OCI-M1 (cell line): ENCODE measurements at places on chromosomes 4 and X.

DNA sequence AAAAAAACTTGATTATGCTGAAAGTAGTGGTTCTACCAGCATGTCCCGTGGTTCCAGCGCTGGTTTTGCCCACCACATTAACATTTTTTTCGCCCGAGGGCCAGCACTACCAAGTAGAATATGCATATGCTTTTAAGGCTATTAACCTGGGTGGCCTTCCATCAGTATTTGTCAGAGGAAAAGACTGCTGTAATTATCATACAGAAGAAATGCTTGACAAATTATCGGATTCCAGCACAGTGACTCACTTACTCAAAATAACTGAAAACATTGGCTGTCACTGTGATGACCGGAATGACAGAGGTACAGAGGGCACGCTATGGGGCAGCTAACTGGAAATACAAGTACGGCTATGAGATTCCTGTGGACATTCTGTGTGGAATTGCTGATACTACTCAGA, 34.6 kb downstream of the PRPS2 start:
- no peak for DNase-seq

DNA sequence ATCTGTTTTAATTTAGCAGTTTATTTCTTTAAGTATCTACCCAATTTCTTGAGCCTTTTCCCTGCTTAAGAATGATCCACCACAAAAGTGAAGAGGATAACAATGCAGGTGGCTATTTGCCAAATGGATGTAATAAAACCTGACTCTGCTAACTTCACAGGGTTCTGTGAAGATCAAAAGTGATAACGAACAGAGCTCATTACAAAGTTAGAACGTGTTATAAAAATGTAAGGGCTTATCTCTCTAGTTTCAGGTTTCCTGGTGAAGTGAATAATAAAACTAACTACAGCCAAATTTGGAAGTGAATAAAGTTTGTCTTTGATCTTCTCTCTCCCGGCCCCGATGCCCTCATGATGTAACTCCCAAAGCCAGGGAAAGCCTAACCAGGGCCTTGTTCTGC, 497.9 kb downstream of the SMARCA1 start:
- DNase-seq: no peak

DNA sequence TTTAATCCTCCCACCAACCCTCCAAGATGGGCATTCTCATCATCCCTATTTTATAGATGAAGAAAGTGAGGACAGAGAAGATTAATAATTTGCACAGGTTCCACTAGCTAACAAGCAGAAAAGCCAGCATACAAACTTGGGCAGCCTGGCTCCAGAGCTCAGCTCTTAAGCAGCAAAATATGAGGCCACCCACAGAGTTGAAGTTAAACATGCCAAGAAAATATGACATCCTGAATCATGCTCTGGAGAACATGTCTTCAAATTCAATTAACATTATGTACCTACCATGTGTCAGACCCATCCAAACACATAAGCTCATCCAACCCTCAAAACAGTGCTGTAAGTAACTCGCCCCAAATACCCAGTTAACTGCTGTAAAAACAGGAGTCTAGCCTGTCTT, 33.9 kb downstream of the USP46 start:
- DNase-seq: no peak

DNA sequence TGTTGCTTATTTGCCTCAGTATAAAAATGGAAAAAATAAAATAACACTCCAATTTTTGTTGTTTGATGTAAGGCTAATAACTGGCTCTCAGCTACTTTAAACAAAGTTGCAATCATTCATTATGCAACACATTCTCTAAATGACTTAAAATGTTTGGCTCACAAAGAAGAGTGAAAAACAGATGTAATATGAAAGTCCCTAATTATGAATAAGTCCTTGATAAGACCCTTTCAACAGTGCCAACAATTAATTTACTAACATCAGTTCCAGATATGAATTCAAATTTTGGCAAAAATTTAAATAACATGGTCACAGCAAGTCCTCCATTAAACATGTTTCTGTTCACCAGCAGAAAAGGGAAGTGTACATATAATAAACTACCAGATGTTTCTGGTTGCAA, 69.8 kb downstream of the PAPSS1 start:
- DNase-seq: no peak

- no peak for DNase-seq
Measured at GRCh38 chrX:13198056-13198761, 121.6 kb downstream of the ATXN3L start.

DNA sequence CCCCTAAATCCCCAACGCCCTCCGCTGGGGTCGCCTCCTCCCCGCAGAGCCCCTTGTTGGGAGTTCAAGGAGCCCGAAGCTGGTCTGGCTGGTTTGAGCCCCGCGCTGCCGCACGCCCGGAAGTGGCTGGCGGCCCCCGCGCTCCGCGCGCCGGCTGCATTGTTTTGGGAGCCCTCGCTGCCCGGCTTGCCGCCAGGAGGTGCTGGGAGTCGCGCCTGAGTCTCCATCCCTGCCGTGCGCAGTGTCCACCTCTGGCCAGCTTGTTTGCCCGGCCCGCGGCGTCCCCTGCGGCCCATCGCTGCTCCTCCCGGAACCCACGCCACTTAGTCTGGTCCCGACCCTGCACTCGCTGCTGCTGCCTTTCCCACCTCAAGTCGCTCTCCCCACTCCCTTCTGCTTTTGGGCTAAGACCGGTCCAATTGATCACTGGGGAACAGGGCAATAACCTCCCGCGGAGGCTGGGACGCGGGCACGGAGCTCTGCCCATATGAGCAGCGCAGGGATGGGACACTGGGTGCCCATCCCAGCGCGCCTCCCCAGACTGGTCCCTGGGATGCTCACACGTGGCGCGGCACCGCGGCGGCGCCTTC, 2.2 kb upstream of the SFRP2 start:
- no peak for DNase-seq

- DNase-seq: no peak
Measured at GRCh38 chr4:94934864-94935263, 177.1 kb downstream of the BMPR1B start.

- DNase-seq: peak; percentile 18
Measured at GRCh38 chr4:169033660-169034059, 23.6 kb upstream of the CBR4 start.

- no peak for DNase-seq
Measured at GRCh38 chr4:13892739-13893105, 265.2 kb upstream of the BOD1L1 start.

DNA sequence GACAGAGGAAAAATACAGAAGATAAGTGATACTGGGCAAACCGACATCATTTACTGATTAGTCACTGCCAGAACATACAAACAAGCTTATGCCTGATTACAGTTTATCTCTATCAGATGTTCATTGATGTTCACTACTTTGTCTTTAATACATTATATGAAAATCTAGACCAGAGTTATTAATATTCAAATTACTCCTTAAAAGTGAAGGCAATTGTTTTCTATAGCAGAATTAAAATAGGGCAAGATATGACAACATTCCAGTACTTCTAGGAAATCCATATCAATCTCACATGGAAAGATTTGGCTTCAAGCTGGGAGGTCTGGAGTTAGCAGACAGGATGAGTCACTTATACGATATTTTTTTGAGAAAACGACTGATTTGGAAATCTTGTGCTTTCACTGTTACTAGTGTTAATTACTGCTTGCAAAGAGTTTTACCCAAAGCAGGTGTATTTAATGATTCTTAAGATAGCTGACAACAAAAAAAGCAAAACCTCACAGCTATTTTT, 31.8 kb downstream of the HPGD start:
- peak; percentile 58 for DNase-seq

DNA sequence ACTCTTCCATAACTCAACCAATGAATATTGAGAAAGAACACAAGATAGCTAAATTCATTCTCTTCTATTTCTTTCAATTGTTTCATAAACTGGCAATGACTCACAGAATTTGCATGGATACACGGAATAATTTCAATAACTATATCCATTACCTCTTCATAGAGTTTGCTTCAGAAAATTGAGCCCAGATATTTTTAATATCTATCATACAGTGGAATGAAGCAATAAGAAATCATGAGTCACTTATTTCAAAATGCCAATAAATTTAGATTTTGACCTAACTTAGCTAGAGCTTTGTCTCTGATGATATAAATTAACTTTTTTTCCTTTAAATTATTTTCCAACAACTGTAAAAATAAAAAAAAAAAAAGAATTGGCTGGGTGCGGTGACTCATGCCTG, 22.2 kb upstream of the MANBA start:
- DNase-seq: no peak

DNA sequence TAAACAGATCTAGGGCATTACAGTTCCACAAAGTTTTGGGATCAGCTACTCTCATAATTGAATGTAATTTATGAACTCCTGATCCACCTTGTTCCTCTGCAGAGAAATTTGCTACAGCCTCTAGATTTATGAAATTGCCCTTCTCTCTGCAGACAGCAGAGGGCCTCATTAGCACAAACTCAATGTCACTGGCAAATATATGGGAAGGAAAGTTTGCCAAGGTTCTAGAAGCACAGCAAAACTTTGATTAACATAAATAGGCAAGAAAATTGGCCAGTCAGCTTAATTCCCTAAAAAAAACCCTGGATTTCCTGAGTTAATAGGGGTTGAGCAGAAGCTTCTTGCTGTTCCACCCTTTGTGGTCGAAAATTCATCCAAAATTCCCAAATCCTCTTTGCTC, 31.5 kb downstream of the PRPS1 start:
- DNase-seq: peak; percentile 60

DNA sequence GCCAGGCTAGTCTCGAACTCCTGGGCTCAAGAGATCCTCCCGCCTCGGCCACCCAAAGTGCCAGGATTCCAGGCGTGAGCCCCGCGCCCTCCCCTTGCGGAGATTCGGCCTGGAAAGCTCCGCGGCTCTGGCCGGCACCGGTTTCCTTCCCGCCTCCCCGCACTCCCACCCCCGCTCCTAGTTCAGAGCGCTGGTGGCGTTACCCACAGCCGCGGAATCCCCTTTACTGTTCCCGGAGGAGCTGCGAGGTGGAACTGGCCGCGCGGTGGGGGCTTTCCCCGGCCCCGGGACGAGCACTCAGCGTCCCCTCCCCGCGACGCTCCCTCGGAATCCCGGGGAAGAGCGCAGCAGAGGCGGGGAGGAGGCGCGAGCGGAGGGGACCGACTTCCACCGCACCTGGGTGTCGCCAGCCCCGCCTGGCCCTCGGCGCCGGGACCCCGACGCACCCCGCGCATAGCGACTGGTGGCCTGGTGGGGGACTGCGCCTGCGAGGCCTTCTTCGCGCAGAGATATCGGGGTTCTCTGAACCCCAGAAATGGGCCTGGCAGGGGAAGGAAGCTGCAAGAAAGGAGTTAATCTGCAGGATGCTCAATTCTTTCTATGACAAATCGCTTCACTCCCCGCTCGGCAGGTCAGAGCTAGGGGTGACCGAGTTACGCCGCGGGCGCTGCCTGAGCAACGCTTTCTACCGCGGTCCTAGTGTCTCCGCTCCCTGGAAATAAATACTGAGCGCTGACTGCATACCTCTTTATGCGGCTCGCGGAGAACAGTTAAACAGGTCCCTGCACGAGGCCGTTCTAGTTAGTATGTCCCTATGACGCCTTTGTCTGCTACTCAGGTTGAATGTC, 14.6 kb upstream of the SLC25A4 start:
- no peak for DNase-seq

DNA sequence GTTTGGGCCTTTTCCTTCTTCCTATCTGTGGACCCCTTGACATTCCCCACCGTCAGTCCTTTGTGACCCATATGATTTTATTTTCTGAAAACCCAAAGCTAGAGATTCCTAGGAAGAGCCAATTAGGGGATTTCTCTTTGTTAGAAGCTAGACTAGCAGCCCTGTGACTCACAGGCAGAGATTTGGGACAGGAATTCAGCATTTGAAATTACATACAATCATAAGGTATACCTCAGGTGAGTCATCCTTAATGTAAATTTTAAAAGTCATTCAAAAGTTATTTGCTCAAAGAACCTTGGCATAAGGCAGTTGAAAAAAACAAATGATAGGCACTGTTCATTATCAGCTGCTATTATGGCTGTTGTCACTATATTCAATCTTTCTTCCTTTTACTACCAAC, 40.6 kb downstream of the USP26 start:
- DNase-seq: no peak

DNA sequence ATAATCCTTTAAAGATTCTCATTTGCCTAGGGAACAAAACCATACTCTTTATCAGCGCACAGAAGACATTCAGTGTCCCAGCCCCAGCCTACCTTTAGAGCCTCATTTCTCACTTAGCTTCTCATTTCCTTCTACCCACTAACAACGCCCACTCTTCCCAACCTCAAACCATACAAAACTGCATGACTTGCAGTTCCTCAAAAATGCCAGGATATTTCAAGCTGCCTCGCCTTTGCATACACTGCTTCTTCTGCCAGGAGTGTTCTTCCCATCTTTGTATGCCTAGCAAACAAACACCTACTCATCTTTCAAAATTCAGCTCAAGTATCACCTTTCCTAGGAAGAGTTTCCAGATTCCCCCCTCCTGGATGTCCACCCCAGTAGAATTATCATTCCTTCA, 129.9 kb upstream of the ADGRL3 start:
- peak; percentile 82 for DNase-seq

GRCh38 chrX:55593296-55593695, 29.9 kb upstream of the FOXR2 start:
- no peak for DNase-seq

- DNase-seq: no peak
Measured at GRCh38 chrX:153773741-153774575, 6.9 kb upstream of the SRPK3 start.

GRCh38 chr4:182338746-182339145, 95.5 kb downstream of the TENM3 start:
- no peak for DNase-seq

- no peak for DNase-seq
Measured at GRCh38 chrX:861921-862320, 231.3 kb downstream of the SHOX start.

DNA sequence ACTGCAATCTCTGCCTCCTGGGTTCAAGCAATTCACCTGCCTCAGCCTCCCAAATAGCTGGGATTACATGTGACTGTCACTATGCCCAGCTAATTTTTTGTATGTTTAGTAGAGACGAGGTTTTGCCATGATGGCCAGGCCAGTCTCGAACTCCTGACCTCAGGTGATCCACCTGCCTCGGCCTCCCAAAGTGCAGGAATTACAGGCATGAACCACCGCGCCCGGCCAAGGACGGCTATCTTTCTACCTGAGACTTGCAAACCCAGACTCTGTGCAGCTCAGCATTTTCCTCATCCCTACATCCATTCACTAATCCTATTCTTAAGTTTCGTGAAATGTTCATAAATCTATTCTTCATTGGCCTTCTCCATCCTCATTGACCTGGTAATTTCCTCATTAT, 330.0 kb downstream of the ANTXR2 start:
- DNase-seq: no peak

DNA sequence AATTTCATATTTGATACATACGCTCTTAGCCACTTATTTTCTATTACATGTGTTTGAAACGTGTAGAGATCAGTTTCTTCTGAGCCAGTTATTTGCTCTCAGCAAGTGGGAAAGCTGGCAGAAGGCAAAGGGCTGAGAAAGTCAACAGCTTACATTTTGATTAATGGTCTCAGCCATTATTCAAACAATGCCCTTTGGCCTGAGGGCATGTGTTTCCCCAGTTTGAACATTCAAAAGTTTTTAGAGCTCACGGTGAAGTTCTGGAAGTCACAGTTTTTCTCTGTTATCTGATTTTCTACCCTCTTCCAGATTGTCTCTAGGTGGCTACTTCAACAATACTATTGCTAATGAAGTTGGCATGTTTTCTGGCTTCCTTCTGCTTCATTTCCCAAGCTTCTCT, 591.8 kb upstream of the CPEB2 start:
- no peak for DNase-seq

GRCh38 chrX:68710870-68711576, 63.6 kb downstream of the STARD8 start:
- DNase-seq: peak; percentile 41

- DNase-seq: no peak
Measured at GRCh38 chr4:19512086-19512485, 739.6 kb upstream of the SLIT2 start.

- DNase-seq: peak; percentile 35
Measured at GRCh38 chrX:71301195-71301924, at the start of gene ITGB1BP2. TSS of gene ITGB1BP2 (plus strand) at chrX:71301750. CDS start at chrX:71301807, 57 bp downstream.

- peak; percentile 58 for DNase-seq
Measured at GRCh38 chrX:124211312-124211942, 121.0 kb upstream of the TEX13D start.
